Effector memory CD4-positive, alpha-beta T cell (primary cell): ENCODE measurements at places on chromosomes 5 and 9.

DNA sequence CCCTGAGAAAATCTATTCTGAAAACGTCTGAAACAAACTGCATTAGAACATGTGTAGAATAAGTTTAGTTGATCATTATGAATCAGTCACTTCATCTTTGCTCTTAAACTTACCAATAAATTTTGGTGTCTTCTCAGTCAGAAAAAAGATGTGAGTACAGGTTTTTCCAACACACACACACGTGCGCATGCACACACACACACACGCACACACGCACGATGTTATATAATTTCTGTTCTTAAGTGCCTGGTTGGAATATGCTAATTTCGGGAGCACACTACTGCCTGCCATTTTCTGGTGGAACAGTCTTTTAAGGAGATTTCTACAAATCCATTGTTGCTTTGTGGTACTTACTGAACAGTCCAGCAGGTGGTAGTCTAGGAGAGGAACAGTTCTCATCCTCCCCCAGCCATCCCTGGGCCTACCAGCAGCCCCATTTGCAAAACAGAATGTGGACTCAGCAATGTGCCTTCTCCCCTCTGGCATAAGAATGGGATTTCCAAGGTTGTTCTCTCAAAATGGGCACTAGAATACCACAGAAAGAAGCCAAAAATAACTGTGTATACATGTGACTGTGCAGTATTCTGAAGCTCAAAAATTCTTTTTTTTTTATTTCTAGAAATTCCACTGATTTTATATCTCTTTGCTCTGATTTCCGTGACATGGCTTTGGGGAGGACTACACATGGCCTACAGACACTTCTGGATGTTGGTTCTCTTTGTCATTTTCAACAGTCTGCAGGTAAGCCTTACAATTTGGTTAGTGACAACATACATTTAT is 281.3 kb downstream of the ARRDC3 start:
- peak; percentile 15 for DNase-seq

DNA sequence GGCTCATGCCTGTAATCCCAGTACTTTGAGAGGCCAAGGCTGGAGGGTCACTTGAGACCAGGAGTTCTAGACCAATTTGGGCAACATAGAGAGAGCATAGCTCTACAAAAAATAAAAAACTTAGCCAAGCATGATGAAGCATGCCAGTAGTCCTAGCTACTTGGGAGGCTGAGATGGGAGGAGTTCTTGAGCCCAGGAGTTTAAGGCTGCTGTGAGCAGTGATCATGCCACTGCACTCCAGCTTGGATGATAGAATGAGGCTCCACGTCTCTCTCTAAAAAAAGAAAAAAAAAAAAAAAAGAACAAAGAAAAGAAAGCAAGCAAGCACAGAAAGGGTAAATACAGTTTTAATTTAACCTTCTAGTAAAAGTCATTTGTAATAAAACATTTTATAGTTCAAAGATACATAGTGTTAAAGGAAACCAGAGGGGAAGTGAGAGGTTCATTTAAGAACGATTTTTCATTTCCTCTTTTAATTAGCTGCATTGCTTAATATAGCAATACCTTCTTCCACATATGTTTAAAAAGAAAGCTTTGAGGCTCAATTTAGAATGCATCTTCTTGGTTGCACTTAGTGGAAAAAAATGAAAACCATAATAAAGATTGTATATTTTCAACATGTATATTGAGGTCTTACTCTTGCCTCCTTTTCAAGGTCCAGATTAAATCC is 14.9 kb downstream of the GAPT start:
- DNase-seq, result no peak

GRCh38 chr9:134983506-134984371 is 66.0 kb upstream of the FCN1 start:
- DNase-seq, result no peak

GRCh38 chr5:113020461-113021273 is 44.1 kb downstream of the DCP2 start:
- DNase-seq, result no peak

- DNase-seq, result no peak
Measured at GRCh38 chr5:34652914-34653313, 3.2 kb upstream of the RAI14 start.

- DNase-seq, result no peak
Measured at GRCh38 chr5:116451066-116451465, 123.6 kb downstream of the SEMA6A start.

- DNase-seq, result no peak
Measured at GRCh38 chr9:72763022-72763421, 189.8 kb downstream of the ALDH1A1 start.

DNA sequence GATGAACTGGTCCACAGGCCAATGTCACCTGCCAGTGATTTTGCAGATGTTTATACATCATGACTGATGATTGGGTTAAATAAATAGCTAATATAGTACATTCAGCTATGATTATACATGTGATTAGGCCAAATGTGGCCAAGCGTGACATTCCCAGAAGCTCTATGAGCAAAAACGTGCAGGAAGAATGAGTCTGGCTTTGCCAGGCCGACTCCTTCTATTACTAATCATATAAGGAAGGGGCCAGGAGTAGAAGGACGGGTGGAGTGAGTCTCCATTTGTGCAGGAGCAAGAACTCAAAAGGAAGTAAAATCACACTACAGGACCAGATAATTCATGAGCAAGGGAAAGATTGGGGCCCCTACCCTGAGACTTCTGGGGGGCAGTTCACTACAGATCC is 178.2 kb downstream of the ROR2 start:
- no peak for DNase-seq

- DNase-seq, result no peak
Measured at GRCh38 chr5:40202814-40203440, 476.8 kb upstream of the PTGER4 start.

DNA sequence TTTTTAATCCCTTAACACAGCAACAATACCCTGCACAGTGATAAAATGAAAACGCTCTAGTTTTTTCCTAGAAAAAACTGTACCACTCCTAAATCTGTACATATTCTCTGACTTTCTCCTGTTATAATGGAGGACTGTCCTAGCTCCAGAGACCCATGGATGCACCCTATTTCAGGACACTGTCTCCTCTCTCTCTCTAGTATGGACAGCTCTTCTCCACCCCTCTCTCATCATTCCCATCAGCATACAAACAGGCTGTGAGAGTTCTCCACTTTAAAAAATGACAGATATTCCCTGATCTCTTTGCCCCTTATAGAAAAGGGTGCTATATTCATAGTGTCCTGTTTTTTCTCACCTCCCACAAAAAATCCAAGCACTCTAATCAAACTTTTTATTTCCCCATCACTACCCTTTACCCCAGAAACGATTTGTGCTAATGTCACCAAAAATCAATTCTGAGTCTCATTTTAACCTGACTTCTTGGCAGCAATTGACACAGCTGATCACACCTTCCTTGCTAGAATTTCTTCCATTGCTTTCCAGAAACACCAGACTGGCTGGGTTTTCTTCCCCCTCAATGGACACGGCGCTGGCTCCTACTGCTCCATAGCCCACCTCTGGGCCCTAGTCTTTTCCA is 20.7 kb downstream of the ZNF608 start:
- DNase-seq, result no peak

DNA sequence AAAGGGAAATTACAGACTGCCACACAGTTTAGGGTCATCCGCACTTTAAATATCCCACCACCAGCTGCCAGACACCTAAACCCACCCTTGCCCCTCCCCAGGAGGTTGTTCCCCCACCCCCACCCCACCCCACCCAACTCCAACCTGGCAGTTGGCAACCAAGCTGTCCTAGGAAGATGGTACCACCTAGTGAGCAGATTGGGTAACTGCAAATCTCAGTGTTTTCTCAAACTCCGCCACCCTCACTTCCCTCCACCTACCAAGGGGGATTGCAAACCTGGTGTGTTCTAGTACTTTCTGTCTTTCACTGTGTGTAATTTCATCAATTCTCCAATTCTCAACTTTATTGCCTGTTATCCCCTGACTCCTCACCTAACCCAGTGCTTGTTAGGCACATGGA is 323.8 kb upstream of the IRX2 start:
- no peak for DNase-seq

- DNase-seq, result no peak
Measured at GRCh38 chr9:106419829-106420228, 443.1 kb upstream of the ZNF462 start.

GRCh38 chr9:131019388-131020239 is 10.6 kb downstream of the LAMC3 start:
- no peak for DNase-seq

DNA sequence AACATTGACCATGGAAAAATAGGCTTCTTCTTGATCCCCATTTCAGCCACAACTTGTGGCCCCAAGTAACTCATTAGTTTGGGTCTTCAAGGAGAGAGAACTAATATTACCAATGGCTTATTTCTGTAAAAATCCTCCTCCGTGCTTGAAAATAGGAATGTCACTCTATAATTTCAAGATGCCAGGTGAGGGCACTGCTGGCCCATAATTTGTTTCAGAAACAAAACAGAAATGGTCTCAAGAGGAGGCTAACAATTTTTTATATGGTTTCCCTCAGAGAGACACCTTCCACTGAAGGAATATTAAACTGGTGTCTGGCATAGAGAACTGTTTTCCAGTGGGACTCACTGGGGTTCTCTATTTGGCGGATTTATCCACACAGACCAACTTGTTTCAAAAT is 437.0 kb upstream of the TRPC7 start:
- no peak for DNase-seq

- DNase-seq, result no peak
Measured at GRCh38 chr5:121164632-121165031, 687.0 kb upstream of the FTMT start.

DNA sequence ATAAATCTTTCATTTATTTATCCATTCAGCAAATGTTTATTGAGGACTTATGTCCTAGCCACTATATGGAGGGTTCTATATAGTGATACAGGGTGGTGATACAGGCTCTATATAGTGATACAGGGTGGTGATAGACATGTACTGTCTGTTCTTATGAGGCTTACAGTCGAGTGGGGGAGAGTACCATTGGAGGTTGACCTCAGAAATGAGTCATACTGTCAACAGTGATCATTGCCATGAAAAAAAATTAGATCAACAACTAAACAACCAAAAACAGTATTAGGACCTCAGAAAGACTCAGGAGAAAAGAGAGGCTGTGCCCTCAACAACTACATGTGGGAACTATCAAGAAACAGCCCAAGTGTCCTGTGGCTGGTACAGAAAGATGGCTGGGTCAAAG is 22.0 kb downstream of the PAPPA start:
- no peak for DNase-seq

DNA sequence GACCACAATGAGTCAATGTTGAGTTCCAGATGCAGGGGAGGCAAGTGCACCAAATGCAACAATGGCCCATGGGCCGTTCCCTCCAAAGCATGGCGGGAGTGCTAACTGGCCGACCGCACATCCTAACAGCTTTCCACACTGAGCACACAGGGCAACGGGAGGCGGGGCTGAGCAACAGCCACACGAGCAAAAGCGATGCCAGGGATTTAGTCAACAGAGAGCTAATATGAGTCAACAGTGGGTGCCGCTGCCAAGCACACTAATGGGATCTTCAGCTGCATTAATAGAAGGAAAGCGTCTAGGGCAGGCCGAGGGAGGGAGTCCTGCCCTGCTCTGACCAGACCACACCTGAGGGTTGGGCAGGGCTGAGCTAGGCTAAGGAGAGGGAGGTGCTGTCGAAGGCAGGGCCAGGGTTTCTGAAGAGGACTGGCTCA is 4.6 kb downstream of the EPB41L4B start:
- no peak for DNase-seq

- no peak for DNase-seq
Measured at GRCh38 chr9:135165756-135166519, 78.5 kb downstream of the OLFM1 start.

GRCh38 chr5:149177911-149178565 is 36.7 kb downstream of the ABLIM3 start:
- DNase-seq, result no peak
